Thoracic aorta (tissue), 2 donors: ENCODE measurements at places on chromosomes 11 and 22. TPM values are rescaled to one million over a fixed set of nuclear protein-coding genes. Genes with fewer than 3 reads are reported as not detected.

GRCh38 chr22:25928038-25928437 is 186.1 kb downstream of the MYO18B start:
- DNase-seq = no peak

DNA sequence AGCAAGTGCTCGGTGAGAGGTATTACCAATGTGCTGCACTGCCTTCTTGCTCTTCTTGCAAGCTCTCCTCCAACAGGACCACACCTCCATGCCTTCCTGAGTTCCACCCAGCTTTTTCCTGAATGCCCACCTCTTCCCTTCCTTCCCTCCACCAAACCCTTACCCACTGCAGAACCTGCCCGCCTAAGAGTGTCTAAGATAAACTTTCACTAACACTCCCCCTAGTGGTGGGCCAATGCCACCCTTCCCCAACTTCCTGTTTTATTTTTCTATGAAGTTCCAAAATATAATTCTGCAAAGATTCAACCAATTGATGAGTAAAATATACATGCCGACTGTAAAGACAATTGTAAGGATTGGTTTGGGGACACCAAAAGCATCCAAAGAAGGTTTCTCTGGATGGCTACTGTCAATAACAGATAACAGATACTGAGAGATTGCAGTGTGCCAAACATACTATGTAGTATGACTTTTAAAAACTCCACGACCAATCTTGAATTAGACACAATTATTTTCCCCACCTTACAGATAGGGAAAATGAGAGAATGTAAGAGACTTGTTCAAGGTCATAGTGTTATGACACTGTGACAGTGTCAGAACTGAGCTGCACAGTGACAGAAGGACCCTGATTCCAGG is 38.6 kb upstream of the BMAL1 start:
- no peak for DNase-seq

The APOL6 gene
- total RNA-seq = 26.5 TPM

DNA sequence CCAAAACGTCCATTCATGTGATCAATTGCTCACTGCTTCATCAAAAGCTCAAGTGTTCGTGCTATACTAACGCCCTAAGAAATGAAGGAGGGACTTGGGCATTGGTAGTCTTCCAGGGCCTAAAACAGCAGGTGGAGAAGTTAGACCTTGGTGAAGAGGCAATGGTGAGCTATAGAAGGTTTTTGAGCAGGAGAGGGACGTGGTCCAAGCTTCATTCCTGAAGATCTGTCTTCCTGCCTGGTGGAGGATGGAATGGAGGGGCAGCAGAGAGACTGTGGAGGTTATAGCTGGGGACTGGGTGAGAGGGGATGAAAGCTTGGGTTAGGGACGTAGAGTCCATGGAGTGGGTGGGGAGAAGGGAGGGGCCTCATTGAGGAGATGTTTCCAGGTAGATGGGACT is 97.7 kb downstream of the TP53I11 start:
- DNase-seq = no peak

The VPS37C gene
- total RNA-seq = 23.0 TPM

The C22orf15 gene
- not detected for total RNA-seq

The TRIM34 gene
- total RNA-seq = 6.9 TPM

- no peak for DNase-seq
These were observed 20.1 kb downstream of the CELSR1 start for GRCh38 chr22:46517255-46517761.

- no peak for DNase-seq
These were observed 912 bp downstream of the KREMEN1 start for GRCh38 chr22:29073618-29074275.

DNA sequence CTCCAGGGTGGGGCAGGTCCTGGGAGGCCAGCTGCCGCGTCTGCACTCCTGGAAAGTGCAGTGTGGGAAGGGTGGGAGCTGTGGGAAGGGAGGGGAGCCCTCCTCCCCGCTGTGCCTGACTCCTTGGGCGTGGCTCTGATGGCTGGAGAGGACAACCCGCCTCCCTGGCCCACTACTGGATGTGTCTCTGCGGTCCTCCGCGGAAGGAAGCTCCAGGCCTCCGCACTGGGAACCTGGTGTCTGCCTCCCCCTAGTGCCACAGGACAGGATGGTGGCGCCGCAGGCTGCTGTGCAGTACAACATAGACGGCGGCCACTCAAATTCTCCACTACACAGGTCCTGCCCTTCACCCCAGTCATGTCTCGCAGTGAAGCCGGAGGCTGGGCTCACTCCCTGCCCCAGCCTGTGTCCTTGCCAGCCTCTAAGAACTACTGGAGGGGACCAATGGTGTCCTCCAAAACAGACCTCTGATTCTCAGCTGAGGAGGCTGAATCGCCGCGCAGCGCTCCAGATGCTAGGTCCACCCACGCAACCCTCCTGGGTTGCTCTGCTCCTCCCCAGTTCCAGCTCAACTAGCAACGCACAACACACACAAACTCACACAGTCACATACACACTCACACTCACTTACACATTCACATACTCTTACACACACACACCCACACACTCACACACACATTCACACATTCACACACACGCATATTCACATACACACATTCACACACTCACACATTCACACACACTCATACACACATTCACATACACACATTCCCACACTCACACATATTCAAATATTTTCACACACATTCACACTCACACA is 12.4 kb upstream of the DSCAML1 start:
- no peak for DNase-seq

GRCh38 chr11:3888876-3889275 is 33.4 kb downstream of the STIM1 start:
- DNase-seq = no peak

GRCh38 chr11:19594326-19594725 is 118.3 kb upstream of the NAV2 start:
- DNase-seq = no peak

- no peak for DNase-seq
These were observed 146.8 kb downstream of the KIRREL3 start for GRCh38 chr11:126853732-126854131.

The CREB3L1 gene
- 3.0 TPM for total RNA-seq

GRCh38 chr11:63508009-63508408 is 2.1 kb downstream of the LGALS12 start:
- no peak for DNase-seq

DNA sequence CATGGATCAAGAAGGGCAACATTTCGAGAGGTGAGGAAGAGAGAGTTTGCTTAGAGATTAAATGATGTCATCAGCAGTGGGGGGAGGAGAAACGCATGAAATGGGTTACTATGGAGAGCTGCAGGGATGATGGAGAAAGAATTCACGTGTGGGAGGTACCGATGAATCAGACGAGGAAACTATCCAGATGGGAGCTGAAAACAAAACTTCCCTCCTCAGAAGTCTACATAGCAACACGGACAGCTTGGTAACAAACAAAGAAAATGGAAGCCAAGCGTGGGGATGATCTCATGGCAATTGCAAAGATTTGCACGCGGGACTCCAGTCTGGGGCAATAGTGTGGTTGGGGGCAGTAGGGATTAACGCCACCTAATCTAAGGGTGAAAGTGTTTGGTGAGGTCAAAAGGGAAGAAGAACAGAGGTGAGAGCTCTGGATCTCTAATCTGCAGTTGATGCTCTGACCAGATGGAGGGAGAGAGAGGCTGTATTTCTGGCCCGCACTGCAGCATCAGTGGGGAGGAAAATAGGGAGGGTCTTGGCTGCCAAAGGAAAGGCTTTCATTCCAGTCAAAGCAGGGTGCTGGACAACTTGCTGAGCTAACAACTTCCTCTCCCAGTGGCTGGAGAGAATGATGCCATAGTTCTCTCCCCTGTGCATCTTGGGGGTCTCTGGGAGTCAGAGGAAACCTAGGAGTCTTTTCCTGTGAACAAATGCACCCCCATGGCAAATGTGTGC is 43.4 kb upstream of the CSNK2A3 start:
- DNase-seq = no peak

DNA sequence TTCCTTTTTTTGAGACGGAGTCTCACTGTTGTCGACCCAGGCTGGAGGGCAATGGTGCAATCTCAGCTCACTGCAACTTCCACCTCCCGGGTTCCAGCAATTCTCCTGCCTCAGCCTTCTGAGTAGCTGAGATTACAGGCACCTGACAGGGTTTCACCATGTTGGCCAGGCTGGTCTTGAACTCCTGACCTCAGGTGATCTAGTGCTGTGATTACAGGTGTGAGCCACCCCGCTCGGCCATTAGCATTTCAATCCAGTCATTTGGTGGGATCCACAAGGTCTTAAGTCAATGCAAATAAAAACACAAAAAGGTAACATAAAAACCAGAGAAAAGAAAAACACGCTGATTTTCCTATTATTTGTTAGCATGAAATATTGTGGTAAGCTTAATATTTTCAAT is 1227.2 kb upstream of the TENM4 start:
- no peak for DNase-seq

The KRTAP5-6 gene
- total RNA-seq = not detected

DNA sequence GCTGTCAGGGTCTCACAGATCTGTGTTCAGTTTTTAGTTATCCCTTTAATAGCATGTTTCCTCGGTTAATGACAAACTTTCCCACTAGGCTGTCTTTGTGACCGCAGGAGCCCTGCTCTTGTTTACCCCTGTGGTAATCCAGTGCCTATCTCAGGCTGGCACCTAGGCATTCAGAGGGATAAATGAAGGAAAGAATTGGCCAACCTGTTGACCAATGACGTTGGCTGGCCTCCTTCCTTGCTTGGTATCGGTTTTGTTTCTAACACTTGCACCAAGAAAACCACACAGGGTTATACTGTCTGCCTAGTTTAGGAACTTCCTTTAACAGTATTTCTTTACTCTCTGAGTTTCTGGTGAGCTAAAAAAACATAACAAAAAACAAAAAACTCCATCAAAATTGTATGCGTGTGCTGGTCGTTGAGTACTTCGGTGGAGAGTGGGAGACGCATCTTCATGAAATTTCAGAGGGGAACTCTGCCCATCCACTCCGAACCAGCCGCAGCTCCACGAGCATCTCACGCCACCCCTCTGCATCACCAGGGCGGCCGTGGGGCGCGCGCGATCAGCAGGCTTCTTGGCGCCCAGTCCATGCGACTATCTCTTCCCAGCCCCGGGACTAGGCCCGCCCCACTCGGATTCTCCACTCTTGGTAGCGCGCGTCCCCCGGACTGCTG is 563 bp upstream of the ENDOD1 start:
- DNase-seq = no peak

DNA sequence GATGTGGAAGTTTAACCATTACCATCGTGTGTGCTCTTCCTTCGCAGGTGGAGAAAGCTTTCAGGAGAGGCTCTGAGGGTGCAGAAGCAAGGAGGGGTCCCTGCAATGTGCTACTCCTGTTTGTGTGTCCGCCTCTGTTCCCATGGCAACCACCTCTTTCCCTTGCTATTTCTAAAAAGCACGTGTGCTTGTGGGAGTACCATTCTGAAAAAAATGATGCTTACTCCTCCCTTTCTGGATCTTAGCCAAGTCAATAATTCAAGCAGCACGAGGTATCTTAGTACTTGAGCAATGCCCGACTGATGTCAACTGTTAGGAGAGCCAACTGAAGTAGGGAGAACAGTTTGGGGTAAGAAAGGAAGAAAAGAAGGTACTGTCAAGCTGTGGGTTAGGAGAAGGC is 628.7 kb downstream of the NTM start:
- DNase-seq = no peak

GRCh38 chr22:28473258-28473657 is 206.4 kb downstream of the TTC28 start:
- no peak for DNase-seq

GRCh38 chr11:3148255-3148989 is 16.7 kb downstream of the OSBPL5 start:
- no peak for DNase-seq

The DBX1 gene
- not detected for total RNA-seq

DNA sequence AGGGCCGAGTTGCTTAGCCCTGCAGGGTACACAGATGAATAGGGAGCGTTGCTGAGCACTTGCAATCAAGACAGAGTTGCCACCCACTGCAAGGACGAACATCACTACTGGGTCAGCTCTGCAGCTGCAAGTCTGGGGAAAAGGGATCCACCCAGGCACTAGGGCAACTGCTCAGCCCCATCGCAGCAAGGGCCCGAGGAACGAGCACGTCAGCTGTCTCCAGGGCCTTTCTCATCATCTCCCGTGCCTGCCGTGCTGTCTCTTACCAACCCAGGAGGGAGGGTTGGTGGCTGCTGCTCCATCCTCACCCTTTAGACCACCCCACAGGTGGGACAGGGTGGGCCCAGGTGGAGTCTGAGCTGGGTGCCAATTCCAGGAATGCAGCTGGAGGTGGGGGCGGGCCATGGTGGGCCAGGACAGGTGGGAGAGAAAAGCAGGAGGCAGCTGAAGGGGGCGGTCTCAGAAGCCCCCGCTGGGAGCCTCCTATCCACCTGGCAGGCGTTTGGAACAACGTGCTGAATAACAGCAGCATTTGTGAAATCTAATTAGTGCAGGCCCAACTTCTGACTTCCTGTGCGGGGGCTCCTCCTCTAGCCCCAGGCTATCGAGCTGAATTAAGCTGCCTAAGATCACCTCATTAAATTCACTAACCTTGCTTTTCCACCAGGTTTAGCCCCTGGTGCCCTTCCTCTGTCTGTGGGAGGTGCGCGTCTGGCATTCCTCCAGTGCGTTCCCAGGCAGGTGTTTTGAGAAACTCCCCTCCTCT is 252.5 kb downstream of the ST3GAL4 start:
- DNase-seq = no peak

DNA sequence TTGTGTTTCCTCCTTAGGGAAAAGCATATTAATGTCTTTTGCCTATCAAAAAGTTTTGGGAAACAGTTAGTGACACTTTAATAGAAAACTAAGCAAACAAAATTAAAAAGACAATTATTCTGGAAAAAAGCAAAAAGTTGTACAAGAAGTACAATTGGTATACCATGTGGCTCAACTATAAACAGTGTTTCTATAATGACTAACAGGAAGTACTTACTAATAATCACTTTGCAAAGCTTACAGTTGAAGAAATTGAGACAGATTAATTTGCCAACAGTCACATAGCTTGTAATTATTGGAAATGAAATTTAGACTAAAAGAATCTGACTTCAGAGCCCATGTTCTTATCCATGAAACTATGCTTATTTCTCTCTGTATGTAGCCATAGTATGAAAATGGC is 24.7 kb downstream of the PPME1 start:
- DNase-seq = no peak

The C11orf91 gene
- total RNA-seq = not detected

The CSF2RB gene
- 21.4 TPM for total RNA-seq

The HIC2 gene
- total RNA-seq = 8.2 TPM

GRCh38 chr11:4418403-4418802 is 24.9 kb upstream of the TRIM21 start:
- no peak for DNase-seq

The SUSD2 gene
- 16.8 TPM for total RNA-seq

The ZNF214 gene
- 2.3 TPM for total RNA-seq

DNA sequence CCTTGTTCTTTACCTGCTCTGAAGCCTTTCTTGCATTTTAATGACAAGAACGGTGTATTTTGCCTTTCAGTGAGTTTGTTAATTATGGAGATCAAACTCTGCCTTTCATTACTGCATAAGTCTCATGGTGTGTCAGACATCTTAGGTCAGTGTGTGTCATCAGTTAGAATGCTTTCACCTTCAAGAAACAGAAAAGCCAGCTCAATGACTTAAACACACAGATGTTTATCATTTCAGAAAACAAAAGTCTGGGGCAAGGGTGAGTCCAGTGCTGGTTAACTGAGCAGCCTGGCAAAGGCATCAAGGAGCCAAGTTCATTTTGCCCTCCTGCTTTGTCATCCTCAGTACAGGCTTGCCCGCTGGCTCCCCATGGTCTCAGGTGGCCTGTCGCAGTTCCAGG is 54.5 kb downstream of the PACS1 start:
- no peak for DNase-seq
